ENCODE measurements at places on chromosomes 3 and 15.

DNA sequence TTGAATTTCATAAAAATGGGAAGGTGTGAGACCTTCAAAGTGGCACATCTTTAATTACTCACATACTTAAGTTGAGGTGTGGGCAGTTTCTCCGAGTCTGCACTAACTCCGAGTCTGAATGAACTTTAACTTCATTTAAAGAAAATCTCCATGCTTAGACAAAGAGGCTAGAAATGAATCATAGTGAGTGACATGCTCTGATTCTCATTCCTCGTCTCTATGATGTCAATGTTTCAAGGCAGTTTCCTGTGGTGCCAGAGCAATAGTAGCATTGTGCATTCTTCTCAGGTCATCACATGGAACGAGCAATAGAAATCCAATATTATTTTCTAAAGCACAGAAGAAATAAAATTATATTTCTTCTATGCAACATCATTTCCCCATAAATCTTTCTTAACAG, 224.8 kb downstream of the KCNMB2 start:
- DNase-seq: no peak

GRCh38 chr3:57958642-57959422, 49.4 kb upstream of the FLNB start:
- no peak for DNase-seq

- DNase-seq: no peak
These were observed 129.4 kb upstream of the ADPGK start for GRCh38 chr15:72912996-72913395.

- DNase-seq: no peak
These were observed 854 bp upstream of the COL8A1 start for GRCh38 chr3:99637368-99638111.

- DNase-seq: peak; percentile 85
These were observed 62.1 kb downstream of the CAPN7 start for GRCh38 chr3:15268033-15268631.

- no peak for DNase-seq
These were observed 58.0 kb upstream of the TEX9 start for GRCh38 chr15:56307180-56307579.

DNA sequence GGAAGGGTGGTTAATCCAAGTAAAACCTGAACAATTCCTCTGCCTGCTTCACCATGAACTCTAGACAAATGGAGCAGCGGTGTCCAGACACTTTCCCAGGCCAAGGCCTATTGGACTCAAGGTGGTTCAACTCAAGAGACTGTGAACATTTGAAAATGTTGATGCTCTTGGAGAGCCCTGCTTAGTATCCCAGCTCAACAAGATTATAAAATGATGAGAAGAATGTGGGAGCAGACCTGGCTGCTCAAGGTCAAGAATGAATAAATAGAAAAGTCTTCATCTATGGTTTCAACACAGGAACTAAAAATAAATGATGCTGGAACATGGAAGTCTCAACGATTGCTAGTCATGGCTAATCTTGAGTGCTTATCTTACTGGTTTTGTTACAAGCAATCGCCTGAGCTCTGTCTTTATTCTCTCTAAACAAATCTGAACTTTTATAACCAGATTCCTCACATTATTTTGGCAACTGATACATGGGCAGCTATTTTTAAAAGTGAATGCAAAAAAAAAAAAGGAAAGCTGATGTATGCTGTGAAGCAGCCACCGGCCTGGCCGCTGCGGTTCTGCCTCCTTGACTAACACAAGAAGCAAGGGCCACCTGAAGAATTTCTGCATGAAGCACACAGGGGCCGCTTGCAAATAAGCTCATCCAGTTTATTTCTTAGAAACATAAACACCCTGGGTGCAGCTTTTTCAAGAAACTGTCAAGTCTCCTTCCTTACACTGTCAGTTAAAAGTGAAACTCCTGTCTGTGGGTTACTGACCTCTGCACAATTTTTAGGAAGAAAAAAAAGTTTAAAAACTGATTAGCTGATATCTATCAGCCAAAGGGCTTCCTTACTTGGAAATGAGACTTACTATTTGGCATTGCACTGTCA, 120.1 kb upstream of the ARHGEF3 start:
- DNase-seq: no peak

- DNase-seq: no peak
These were observed 345.1 kb upstream of the CBLB start for GRCh38 chr3:106213954-106214353.

GRCh38 chr15:96066852-96067495, 263.5 kb upstream of the NR2F2 start:
- no peak for DNase-seq

DNA sequence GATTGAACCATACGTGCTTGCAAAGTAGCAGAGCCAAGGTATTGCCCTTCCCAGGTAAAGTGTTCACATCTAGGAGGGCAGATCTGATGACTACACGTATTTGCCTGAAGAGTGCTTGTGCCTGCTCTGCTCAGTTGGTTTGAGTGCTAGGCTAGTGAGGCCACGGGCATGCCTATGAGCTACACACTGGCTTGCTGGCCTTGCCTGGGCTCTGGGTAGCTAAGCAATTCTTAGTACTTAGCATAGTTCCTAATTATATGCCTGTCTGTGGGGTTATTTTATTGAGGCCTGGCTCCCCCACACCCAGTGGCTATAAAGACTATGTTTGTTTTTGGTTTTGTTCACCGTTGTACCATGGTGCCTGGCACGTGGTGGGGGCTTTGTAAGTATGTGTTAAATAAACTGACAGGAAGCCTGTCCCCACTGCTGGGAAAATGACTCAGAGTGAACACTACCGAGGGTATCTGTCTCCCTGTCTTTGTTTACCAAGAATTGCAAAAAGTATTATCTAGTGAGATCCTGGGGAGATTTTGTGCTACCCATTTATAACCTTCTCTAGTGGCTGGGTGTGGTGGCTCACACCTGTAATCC, 72.1 kb upstream of the ETV5 start:
- no peak for DNase-seq

DNA sequence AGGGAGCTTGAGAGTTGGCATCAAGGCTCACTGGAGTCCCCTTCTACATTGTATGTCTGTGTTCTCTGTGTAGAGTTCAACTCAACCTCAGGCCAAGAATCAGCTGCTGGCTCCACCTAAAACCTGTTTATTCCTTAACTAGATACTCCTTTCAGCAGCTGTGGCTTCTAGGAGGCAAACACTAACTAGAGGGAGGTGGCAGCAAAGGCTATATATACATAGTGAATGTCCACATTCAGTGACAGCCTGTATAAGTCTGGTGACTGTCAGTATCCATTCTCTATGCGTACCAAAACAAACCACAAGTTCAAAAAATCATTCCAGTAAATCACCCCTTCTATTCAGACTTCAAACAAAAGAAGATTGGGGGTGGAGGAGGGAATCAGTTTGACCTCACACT, 184.3 kb downstream of the CDIN1 start:
- DNase-seq: no peak

DNA sequence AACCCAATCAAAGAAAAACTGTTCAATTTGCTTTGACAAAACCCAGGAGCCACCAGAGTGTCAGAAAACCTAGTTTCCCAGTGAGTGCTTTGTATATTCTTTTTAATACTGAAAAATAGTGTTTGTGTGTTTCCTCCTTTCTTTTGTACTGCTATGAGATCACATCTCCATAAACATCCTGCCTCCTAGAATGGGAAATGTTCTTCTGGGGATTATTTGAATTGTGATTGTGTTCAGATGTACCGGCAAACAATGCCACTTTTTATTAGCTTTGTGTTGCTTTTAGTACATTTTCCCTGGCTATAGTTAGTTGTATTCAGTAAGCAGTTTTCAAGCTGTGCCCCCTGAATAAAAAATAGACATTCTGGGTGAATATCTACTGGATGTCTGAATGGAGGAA, 148.0 kb upstream of the NR2E3 start:
- DNase-seq: no peak

- DNase-seq: no peak
These were observed 37.3 kb downstream of the BSN start for GRCh38 chr3:49591615-49592014.

GRCh38 chr3:101478980-101479379, 34.0 kb downstream of the SENP7 start:
- DNase-seq: no peak

DNA sequence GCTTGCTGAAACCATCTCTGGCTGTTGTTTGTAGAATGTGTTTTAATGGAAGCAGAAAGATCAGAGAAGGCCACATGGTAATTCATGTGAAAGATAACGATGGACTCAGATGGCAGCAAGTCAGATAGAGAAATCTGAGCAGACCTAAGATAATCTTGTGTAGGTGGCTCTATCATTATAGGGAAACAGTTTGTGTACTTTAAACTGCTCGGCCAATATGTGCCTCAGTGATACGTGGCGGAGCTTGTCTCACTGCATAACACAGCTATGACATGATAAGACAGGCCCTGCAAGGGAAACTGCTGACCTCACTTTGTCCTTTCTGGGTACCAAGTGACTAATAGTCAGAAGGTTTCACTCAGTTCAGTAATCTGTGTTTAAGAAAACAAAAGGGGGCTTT, 51.0 kb downstream of the MME start:
- no peak for DNase-seq

DNA sequence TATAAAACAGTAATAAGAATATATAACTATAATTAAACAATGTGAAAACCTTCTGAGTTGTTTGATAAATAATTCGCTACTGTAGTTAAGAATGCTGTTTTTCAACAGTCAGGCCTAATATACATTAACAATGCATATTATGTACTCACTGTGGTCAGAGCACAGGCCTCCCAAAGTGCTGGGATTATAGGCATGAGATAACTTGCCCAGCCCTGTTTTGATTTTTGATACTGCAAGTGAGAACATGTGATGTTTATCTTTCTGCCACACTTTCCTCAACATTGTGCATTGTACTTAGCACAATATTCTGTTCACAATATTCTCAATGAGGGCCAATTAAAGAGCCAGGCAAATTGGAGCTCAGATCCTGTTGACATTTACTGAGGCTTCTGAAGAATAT, 274.5 kb upstream of the RARB start:
- DNase-seq: no peak

GRCh38 chr3:56747150-56747549, 54.6 kb downstream of the ARHGEF3 start:
- DNase-seq: no peak

GRCh38 chr3:131431754-131432153, 50.2 kb downstream of the NUDT16 start:
- DNase-seq: no peak

DNA sequence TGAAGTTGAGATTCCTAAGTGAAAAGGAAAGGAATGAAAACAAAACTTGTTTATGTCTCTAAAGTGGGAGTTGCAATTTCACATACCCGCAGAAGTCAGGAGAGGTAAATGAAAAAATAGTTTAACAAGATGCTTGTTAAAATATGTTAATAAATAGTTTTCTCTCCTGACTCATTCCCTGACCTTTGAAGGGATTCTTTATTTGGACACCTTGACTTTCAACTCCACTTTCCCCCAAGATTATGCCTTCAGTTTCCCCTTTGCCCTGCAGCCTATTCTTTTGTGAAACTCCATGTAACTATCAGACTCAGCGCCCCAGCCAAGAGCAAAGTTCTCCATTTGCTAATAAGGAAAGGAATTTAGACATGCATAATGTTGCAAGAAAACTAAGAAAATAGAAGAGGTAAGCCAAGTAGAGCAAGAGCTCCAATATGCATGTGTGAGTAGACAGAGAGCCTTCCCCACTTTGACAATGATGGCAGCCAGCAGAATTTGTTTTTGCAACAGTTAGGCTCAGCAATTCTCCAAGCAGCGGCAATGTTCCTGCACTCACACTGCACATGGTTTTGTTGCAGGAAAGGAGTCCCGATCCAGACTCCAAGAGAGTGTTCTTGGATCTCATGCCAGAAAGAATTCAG, 61.2 kb downstream of the CD200 start:
- DNase-seq: no peak

DNA sequence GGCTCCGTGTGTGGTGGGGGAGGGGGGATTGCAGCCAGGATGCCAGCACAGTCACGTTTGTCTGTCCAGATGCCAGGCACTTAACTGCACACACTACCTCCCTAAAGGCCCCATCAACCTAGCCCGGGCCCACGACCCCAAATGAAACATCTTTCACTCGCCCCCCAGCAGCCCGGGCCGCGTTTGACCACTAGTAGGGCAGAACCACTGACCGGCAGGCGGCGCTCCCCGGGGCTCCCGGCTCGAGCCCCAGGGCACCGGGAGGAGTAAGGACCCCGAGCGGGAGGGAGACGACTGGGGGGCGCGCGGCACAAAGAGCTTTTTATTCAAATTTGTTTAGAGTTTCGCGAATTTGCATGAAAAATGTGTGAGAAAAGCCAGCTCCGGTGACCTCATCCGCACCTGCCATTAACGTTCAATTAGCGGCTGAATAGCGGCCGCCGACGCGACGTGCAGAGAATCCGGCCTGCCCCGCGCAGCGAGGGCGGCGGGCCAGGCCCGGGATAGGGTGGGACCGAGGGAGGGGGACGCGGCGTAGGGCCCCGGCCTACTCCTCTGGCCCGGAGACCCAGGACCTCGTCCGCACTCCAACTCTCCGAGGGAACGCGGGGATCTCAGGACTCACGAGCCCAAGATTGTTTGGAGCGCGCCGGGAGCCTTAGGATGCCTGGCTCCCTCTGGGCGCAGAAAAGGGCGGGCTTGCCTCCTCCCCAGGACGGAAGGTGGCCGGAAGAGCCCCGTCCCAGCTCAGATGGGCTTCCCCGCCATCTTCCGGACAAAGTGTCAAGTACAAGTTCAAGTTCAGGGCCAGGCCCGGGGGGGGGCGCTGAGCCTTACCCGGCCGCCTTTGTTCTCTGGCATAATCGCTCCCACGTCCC, 64.9 kb upstream of the POLG start:
- DNase-seq: no peak

GRCh38 chr15:61938249-61938648, 122.0 kb downstream of the VPS13C start:
- no peak for DNase-seq

DNA sequence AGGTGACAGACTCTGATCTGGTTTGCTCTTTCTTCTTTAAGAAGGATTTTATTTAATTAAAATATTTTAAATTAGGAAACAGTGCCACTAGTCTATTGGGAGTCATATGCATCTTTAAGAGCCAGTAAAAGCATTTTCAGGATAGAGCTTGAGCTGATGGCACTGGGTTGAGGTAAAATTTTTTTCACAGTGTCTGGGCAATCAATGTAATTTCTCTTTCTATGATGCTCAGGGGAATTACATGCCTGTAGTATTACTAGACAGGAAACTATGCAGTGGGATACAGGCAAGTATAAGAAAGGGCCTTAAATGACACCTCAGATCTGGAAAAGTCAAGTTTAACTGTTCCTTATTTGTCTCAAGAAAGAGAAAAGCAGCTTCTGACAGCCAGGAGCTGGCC, 76.4 kb downstream of the GAP43 start:
- no peak for DNase-seq

DNA sequence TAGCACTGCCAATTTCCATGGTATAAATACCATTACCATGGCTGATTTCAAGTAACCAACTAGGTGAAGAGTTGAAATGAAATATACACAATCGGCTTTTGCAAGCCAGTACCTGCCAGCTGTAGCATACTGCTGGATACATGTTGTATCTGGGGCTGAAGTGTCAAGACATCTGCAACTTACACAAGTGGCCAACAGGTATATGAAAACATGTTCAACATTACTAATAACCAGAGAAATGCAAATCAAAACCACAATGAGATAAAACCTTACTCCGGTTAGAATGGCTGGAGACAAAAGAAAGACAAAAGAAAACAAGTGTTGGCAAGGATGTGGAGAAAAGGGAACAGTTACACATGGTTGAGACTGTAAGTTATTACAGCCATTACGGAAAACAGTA, 11.6 kb downstream of the ATOSA start:
- no peak for DNase-seq
